DMS53 (cell line): ENCODE measurements at places on chromosomes 7 and 10.
A peak's percentile ranks its signal among the peaks of the same experiment; 100 is the strongest.

- no peak for DNase-seq
These were observed 44.8 kb downstream of the ADCYAP1R1 start for GRCh38 chr7:31096877-31097258.

- no peak for DNase-seq
These were observed 36.4 kb downstream of the ALOX5 start for GRCh38 chr10:45410489-45410806.

GRCh38 chr10:28620251-28620650, 57.1 kb upstream of the BAMBI start:
- no peak for DNase-seq

- no peak for DNase-seq
These were observed 10.4 kb downstream of the TM9SF3 start for GRCh38 chr10:96576277-96576980.

- peak; percentile 55 for DNase-seq
These were observed 31.2 kb downstream of the UBTD1 start for GRCh38 chr10:97529685-97530465.

GRCh38 chr10:8163824-8164223, 109.3 kb downstream of the GATA3 start:
- DNase-seq, result peak; percentile 60

DNA sequence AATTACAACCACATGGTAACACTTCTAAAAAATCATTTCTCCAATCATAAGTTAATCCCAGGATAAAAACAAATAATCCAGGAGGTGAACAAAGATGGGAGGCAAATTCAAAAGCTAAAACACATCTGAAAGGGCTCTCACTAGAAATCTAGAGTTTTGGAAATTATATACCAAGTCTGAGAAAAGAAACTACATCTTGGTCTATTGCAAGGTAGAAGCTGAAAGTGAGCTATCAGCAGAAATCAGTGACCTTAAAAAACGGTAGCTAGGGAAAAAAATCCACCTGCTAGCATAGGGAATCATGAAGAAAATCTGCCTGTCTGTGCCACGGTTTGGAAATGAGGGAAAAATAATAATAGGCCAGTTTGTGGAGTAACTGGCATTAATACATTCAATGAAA, 50.5 kb downstream of the POT1 start:
- DNase-seq, result no peak

- no peak for DNase-seq
These were observed 112.2 kb downstream of the TES start for GRCh38 chr7:116322541-116322940.

DNA sequence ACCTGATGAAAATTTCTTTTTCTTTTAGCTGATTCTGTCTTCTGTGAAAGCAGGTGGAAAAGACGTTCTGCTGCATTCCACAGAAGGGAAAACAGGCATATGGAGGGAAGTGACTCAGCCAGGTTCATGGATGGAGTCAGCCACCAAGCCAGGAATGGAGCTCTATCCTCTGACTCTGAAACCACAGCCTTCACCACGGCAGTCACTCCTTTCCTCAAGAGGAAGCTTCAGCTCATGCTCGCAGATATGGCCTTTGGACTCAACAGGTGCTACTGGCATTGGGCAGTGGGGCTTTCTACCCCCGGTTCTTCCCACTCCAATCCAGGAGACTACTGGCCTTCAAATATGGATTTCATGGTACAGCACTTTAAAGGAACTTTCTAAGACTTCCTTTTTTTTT, 11.5 kb upstream of the PLAU start:
- DNase-seq, result peak; percentile 59

- DNase-seq, result no peak
These were observed 32.3 kb downstream of the CHAT start for GRCh38 chr10:49645871-49646870.

DNA sequence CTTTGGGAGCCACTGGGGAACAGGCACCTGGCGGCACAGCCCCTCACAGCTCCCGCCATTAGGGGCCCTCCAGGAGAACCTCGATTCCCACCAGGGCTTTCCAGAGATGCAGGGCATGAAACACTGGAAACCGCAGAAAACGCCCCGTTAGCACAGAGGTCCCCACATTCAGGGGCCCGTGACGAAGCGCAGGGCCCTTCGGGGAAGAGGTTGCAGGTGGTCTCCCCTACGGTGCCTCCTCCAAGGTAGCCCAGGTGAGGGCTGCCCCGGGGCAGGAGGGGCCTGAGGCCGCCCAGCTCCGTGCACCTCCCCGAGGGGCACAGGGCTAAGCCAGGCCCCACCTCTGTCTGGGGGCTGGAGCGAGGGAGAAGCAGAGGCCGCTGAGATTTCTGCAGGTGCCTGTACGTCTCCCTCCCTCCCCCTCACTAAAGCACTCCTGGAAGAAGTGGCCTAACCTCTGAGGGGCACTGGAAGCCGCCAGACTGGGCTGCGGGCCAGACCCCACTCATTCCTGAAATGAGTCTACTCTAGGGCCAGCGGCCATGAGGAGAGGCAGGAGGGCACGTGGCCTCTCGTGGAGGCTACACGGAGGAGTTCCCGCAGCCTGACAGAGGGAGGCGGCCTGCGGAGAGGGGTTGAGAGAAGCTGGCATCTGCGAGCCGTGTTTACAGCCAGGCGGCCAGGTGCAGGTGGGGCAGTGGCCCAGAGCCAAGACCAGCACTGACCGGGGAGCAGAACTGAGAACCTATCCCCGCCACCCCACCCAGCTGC, 6.9 kb downstream of the PDGFA start:
- DNase-seq, result peak; percentile 71

GRCh38 chr10:88293073-88293472, 290.0 kb downstream of the RNLS start:
- no peak for DNase-seq

DNA sequence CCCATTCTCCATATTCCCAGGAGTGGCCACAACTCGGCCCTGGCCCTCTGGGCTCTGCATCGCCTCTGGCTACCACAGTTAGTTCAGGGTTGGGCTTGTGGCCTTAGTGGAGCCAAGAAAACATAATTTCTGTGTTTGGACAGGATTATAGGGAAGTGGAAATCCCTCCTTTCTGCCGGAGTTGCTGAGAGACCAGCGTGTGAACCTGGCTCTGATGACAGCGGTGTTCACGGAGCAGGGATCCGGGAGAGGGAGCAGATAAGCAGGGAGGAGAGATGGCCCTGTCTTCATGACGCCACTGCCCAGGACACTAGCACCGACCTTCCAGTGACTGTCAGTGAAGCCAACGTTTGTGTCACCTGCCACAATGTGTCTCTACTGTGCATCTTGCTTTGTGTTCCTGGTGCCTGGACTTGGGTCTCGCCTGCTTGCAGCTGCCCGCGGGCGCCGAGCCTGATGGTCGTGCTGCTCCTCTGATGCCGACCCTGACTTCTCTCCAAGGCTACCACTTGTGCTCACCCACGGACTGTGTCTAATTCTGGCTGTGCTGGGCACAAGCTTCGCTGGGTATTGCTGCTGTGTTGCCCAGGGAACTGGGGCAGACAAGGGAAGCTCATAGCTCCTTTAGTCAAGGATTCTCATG, 67.0 kb upstream of the VIPR2 start:
- peak; percentile 31 for DNase-seq
